H54 (cell line): ENCODE measurements at places on chromosomes 2 and 18.

- no peak for DNase-seq
Observed at GRCh38 chr2:129984426-129984825, 5.0 kb downstream of the RAB6C start.

- no peak for DNase-seq
Observed at GRCh38 chr2:154507186-154507585, 191.3 kb upstream of the KCNJ3 start.

DNA sequence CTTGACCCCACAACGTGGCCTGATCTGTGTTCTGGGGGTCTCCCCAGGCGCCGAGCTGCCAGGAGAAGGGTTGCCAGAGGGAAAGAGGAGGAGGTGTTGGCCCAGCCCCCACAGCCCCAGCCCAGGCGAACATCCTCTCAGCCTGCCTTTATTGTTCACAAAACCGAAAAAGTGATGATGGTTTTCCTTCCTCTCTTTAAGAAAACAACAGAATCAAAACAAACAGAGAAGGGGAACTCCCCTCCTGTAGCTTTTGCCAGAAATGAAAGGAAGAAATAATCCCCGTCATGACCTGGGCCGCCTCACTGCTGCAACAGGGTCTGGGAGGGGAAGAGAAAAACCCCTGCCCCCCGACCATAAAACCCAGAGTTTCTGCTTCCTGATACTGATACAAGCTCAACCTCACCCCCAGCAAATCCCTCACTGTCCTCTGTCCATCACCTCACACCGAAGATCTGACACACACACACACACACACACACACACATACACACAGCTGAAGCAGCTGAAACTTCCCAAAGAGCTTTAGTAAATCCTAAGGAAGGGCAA, 52.0 kb downstream of the ZFP36L2 start:
- DNase-seq: no peak

DNA sequence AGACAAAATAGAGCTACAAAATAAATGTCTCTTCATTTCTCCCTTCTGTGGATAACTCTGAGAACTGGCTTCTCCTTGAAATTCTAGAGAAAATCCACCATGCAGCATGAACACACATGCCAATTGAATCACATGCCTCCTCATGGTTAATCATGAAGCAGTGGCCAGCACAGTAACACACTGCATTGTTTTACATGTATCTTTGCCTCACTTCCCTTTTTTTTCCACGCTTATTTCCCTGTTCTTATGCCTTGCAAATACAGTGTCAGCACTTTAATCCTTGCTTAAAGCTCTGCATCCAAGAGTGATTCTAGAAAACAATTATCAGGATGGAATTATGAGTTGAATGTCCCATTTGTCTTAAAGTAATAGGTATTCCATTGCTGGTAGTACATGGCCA, 50.3 kb upstream of the ZBTB7C start:
- no peak for DNase-seq

GRCh38 chr2:8794923-8795825, 42.2 kb downstream of the KIDINS220 start:
- DNase-seq: no peak

DNA sequence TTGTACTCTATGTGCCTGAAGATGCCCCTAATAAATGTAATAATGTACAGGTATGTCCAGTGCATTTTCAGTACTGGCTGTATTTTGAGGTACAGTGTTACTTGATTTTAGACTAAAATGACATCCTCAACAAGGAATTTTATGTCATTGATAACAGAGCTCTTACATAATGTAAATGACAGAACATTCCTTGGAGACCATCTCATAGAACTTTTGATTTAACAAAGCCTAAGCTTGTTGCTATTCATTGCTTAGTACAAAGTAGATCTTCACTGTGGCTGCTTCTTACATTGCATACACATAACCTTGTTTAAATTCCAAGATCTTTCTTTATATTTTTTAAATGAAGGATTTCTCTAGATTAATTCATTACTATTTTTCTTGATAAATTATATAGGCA, 24.1 kb downstream of the DYNC1I2 start:
- DNase-seq: no peak

DNA sequence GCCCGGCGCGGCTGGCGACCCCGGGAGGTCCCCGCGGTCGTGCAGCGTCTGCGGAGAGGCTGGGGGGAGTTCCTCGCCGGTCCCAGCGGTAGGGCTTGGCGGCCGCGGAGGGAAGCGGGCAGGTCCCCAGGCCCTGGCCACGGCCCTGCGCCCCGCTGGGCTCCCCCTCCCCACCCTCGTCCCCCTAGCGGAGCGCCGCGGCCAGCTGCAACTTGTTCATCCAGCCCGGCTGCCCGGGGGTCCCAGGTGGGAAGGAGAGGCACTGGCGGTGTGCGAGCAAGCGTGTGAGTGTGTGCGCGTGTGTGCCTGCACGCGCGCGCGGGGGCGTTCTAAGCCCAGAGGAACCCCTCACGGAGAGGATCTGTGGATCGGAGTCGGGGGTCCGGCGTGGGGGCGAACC, 1.3 kb downstream of the PTPRM start:
- no peak for DNase-seq

- DNase-seq: no peak
Observed at GRCh38 chr2:133265432-133265949, 302.8 kb downstream of the NCKAP5 start.
